ENCODE measurements at places on chromosomes 7 and 10.

- DNase-seq, result peak; percentile 79
Observed at GRCh38 chr7:45923290-45923689, 2.2 kb upstream of the IGFBP3 start.

GRCh38 chr10:96124230-96125141 lies 5.6 kb upstream of the ZNF518A start:
- peak; percentile 59 for DNase-seq

GRCh38 chr7:137577184-137577583 lies 233.7 kb upstream of the PTN start:
- DNase-seq, result no peak

GRCh38 chr7:47181746-47182361 lies 400.1 kb downstream of the TNS3 start:
- DNase-seq, result no peak

GRCh38 chr7:110877016-110877415 lies 213.9 kb upstream of the LRRN3 start:
- DNase-seq, result no peak

DNA sequence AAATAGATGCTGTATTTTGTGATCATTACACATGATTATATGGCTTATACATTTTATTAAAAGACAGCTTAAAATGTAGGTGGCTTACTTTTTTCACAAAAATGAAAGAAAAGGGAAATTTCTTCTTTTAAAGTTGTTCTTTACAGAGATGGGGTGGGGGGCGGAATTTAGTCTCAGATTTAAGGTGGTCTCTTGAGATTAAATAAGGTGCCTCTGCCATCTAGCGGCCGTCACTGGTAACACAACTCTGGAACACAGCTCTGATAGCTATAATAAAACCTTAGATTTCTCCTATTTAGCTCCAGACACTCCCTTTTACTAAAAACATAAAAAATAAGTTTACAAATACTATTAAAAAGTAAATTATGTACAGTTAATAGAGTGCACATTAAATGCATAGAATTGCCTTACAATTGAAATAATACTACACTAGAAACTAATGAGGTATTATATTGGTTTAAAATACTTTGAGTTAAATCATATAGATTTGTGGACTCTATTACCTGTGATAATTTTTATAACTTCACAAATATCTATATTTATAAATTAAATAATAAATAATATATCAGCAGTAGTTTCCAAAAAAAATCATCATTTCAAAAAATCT lies 210.9 kb downstream of the DGKB start:
- peak; percentile 26 for DNase-seq

- DNase-seq, result no peak
Observed at GRCh38 chr10:97578171-97578844, 5.7 kb downstream of the ANKRD2 start.

GRCh38 chr7:98194186-98194585 lies 17.1 kb upstream of the BHLHA15 start:
- no peak for DNase-seq

GRCh38 chr7:50362142-50362541 lies 57.6 kb downstream of the IKZF1 start:
- no peak for DNase-seq

DNA sequence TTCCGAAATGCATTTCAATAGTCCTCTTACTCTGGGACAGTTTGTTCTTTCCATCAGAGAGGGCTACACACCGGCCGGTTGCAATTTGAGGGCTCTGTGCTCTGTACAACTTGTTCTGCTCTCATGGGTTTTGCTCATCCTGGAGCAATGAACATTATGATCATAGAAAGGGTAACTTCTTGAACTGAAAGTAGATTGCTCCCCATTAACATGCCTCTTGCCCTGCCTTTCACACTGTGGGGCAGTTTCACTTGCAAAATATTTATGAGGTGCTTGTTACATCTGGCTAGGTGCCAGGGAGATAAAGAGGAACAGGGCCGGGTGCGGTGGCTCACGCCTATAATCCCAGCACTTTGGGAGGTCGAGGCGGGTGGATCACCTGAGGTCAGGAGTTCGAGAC lies 97.3 kb upstream of the MPP7 start:
- no peak for DNase-seq

GRCh38 chr7:98204670-98205069 lies 6.6 kb upstream of the BHLHA15 start:
- DNase-seq, result no peak

- DNase-seq, result no peak
Observed at GRCh38 chr10:105010411-105011121, 369.5 kb downstream of the SORCS3 start.

DNA sequence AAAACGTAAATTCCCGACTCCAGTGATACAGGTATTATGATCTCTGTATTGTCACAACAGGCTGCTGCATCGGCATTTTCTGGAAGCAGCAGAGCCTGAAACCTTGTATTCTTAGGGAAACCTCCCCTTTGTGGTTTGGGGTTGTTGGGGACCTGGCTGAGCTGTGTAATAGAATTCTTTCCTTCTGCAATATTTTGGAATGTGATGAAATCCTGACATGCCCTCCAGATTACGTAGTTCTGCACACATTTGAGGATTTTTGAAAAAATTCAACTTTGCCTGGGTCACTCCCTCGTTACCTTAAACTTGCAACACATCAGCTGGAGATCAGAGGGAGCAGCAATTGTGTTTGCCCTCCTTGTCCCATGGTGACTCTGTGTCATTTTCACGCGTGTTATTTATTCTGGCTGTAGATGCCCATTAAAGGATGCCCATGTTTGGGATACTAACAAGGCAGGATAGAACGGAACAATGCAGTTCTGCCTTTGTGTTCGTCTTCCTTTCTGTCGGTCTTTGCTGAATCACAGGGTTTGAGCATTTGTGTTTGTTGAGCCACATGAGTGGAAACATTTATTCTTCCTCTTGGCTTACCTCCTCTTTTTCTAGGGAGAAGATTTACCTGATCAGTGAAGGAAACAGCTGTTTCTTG lies 181.7 kb downstream of the TCF7L2 start:
- DNase-seq, result no peak

DNA sequence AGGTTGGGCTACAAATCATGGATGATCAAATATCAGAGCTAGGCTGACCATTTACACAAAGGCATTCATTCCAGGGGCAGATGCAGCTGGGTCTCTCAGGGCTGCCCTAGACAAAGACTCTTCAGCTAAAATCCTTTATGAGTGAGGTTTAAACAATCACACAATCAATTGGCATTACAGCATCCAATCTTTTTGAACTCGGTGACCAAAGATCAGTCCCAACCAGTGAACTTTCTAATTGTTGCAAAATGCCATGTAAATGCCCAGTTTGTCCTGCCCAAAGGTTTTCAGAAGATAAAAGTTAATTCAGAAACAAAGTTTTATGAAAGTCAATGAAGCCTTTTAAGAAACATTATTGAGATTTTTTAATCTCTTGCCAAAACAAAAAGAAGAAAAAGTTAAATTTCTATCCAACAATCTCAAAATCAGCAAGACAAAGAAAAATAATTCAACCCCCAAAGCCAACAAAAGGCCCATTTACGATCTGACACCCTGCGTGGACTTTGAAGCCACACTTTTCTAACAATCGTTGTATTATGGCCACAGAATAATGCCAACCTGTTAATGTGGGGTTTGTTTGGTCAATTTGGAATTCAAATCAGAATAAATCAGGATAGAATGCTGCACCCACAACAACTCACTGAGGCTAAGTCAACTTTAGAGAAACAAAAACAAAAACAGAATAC lies 40.9 kb downstream of the GPR37 start:
- DNase-seq, result no peak

DNA sequence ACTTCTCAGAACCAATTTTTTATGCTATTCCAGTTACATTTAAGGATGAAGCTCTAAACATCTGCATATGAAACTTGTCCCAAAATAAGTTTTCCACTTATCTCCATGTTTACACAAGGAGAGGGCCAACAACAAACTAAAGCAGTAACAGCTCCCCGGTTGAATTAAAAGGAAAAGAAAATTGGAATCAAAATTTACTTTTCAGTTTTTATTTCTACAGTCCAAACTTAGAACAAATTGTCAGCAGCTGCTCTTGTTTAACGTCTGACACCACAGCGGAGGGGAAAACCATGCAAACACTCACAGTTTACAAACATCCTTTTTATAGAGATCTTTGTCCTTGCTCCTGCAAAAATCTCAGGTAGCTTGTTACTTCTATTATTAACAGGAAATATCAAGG lies 101.3 kb downstream of the COL28A1 start:
- no peak for DNase-seq

DNA sequence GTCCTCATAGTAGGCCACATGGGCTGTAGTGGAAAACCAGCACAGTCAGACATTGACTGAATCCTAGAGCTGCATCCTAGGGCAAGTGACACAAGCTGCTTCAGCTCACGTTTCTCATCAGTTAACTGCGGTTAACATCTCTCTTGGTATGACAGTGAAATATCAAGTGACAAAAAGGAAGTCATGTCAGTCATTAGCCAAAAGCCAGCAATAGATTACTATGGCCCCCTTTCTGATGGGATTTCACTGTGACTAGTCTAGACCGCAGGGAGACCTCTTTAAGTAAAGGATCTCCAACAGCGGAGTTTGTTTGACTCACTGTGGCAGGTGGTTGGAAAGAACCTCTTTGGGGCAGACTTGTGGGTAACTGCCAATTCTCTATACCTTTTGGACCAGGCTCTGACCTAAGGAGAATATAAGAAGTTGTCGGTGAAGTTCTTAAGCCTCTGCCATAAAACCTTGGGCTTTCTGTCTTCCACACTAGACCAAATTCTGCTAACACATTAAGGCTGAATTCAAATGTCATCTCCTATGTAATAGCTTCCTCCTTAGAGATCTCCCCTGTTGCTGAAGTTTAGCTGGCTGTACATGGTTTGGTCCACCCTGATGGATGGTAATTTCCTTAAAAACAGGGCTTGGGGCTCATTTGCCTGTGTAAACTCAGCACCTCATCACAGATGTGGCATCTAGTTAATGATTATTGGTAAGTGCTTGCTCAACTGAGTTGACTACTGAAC lies 115.3 kb downstream of the SGMS1 start:
- DNase-seq, result no peak

GRCh38 chr10:95464280-95464679 lies 96.9 kb downstream of the SORBS1 start:
- peak; percentile 57 for DNase-seq

- no peak for DNase-seq
Observed at GRCh38 chr7:97019710-97020225, 4.9 kb downstream of the DLX5 start.

- no peak for DNase-seq
Observed at GRCh38 chr10:91590142-91590903, 42.5 kb downstream of the PPP1R3C start.

- no peak for DNase-seq
Observed at GRCh38 chr7:137865764-137866163, 19.0 kb upstream of the DGKI start.

DNA sequence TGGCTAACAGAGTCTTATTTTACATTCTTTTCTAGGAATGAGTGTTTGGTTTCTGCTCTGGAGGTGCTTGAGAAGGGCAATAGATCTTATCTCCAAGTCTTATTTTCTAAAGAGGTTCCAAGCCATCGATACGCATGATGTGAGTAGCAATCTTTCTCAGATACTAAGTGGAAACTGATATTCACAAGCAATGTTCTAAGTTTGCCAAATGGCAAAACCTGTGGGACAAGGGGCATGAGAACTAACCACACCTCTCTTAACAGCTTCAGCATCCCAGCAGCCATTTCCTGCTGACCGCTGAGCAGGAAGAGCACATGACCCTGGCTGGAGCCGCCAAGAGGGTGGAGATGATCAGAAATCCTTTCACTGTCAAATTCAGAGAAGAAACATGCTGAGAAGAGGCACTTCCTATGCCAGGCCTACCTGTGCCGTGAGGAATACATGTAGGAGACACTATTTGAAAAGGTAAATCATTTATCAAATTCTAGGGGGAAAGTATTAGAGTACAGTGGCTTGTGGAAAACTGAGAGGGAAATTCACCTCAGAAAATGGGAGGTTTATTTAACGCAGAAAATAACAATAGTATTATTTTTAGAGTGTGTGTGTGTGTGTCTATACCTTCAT lies 35.2 kb downstream of the CCDC71L start:
- DNase-seq, result no peak

GRCh38 chr10:132748545-132749370 lies 37.2 kb downstream of the NKX6-2 start:
- DNase-seq, result no peak

DNA sequence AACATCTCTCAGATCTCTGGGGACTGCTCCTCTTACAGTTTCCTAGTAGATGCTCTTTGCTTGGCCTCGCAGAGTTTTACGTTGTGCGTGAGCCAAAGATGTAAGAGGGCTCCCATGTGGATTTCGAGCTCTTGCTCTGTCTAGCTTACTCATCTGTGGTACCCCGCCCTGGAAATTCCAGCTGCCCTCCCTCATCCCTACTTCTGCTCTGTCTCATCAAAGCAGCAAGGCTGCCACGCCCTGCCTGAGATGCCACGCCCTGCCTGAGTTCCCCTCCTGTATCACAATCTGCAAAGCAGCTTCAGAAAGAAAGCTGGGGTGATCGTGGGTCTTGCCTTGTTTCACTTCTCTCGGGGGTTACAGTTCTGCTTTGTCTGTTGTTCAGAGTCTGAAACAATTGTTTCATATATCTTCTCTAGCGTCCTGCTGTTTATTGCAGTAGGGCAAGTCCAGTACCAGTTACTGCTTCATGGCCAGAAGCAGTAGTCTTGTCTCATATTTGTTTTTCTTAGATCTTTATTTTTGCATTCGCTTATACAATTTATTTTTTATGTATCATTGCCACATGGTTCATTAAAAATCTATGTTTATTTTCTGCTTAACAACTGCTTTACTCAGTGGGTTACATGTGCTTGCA lies 36.1 kb upstream of the CCNY start:
- DNase-seq, result peak; percentile 85

GRCh38 chr10:28403090-28403489 lies 100.2 kb upstream of the MPP7 start:
- DNase-seq, result no peak

- no peak for DNase-seq
Observed at GRCh38 chr10:29328983-29329382, 40.1 kb downstream of the LYZL1 start.

GRCh38 chr10:83987216-83987615 lies 152.1 kb upstream of the GHITM start:
- DNase-seq, result no peak

DNA sequence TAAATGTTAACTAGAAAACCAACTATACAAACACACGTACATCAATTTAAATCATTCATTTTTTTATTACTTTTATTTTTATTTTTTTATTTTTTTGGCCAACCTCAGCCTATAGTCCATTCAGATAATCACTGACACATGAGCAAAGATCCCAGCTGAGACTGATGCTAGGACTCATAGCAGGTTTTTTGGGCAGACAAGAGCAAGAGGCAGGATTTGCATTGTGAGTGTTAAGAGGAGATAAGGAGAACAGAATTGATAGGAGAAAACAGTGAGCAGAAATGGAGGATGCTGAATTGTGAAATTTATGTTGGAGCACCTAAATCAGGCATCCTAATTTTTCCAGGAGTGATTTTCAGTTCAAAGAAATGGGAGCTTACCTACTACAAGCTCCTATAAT lies 240.3 kb downstream of the SEMA3D start:
- DNase-seq, result no peak
